ENCODE measurements at places on chromosomes 4 and X.

DNA sequence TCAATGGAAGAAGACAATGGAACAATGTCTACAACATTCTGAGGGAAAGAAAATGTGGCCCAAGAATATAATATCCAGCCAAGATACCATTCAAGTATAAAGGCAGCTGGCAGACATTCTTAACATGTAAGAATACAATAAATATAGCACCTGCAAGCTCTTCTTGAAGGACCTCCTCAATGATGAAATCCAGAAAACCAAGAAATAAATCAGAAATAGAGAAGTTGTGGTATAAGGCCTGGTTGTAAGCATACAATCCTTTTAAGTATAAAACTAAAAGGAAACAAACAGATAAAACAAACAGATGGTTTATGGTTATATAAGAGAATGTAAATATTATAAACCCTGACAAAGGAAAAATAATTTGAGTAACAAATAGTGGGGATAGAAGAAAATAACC, 33.4 kb downstream of the SYTL4 start:
- DNase-seq, result no peak

DNA sequence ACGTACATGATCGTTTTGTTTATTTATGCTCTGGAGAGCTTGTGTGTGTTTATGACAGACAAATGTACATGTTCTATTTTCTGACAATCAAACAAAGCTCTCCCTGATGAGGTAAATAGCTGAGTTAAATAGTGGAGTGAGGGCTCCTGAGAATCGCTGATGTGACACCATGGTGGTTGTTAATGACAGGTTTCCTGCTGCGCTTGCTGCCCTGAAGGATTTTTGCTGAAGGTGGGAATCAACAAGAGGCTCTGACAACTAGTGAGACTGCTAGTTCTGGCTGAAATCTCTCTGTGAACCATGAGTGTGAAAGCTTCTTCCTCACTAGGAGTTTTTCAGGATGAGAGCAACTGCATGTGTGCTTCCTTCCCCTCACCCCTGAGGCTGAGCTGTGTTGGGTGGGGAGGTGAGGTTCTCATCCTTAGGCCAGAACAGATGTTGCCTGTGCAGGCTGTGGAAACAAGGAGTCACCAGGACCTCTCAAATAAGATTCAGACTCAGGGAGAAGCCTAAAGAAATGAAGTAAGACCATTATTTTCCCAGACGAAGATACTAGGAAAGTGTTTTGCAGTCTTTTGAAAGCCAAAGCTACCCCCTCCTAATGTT, 173.4 kb upstream of the JADE1 start:
- no peak for DNase-seq

DNA sequence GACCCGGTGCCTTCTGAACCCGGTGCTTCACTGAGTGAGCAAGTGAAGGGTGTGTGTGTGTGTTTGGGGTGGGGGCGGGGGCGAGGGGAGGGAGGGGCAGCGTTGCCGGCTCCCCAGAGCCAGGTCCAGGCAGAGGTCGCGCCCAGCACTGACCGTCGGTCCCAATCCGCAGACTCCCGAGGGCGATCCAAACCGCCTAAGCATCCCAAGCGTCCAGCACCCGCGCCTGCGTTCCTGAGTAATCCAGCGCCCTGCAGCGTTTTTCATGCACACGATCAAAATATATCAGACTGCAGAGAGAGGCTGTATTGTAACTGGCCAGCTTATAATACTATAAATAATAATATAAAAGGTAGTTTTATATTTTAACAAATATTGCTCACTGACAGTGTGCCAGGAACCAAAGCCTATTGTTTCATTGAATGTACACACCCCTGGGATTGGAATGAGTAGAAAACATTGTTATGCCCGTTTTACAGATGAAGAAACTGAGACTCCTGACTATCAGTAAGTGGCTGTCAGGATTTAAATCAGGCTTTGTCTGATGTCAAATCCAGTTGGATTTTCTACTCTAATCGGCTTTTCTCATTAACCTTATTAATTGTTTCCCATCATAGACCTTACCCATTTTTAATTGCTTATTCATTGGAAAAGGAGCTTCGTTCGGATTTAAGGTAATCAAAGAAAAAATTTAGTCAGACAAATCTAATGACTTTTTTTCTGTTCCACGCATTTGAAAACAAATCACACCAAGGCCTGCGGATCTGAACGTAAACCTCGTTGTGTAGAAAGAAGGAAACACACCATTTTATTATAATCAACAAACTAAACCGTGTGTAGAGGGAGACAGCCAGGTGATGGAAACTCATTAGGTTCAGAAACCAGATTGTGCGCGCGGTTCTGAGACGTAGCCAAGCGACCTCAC, 4.0 kb upstream of the NKX3-2 start:
- no peak for DNase-seq

- DNase-seq, result no peak
These were observed 128.0 kb downstream of the C4orf33 start for GRCh38 chr4:129223945-129224344.

- no peak for DNase-seq
These were observed 18.7 kb upstream of the AR start for GRCh38 chrX:67524950-67525691.

DNA sequence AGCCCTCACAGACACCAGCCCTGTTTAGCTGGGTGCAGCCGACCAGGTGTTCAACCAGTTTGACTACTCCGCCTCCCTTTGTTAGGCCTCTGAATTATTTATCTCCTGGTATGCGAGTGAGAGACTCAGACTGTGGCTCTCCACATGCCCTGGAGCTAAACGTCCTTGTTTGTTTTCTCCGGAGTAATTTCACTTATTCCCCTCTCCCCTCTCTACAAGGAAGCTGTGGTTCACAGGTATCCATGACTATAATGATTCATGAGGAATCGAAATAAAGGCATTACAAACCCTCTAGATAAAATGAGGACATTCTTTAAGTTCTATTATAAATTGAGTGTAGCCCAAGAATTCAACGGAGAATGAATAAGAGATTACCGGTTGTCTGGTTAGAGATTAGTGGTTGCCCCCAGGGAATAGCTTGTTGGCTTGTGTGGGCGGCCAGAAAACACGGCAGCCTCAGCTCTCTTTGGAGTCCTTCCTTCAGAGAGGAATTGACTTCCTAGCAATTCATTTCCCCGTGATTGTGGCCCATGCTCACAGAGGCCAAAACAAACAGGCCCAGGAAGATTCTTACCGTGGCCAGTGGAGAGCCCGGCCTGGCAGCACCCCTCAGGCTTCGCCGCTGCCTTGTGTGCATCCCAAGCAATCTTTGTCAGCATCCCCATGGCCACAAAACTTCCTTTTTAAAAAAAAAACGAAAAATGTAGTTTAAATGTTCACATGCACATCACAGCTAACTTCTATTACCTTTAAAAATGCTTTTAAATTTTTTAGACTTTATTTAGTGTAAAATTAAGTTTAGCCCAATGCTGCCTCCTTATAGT, 60.2 kb upstream of the CBR4 start:
- DNase-seq, result no peak

- DNase-seq, result no peak
These were observed 95.4 kb downstream of the GPR143 start for GRCh38 chrX:9670136-9670814.

- no peak for DNase-seq
These were observed 5.4 kb downstream of the HTRA3 start for GRCh38 chr4:8274765-8275547.

DNA sequence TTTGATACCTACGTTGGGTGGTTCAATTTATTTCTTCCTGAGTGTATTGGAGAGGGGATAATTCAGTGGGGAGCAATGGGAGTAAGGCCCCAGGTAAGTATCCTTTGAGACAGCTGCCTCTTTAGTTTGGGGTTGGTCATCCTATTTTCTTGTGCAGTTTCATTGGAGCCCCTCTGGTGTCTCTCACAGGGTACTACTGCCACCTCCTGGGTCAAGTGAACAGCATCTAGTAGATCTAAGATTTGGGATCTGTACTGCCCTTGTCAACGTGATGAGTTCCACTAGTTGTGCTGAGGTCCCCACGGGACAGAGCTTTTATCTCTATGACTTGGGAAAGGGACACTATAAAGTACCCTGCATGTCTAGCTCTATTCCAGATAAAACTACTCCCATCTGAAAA, 80.6 kb downstream of the PBDC1 start:
- DNase-seq, result no peak

DNA sequence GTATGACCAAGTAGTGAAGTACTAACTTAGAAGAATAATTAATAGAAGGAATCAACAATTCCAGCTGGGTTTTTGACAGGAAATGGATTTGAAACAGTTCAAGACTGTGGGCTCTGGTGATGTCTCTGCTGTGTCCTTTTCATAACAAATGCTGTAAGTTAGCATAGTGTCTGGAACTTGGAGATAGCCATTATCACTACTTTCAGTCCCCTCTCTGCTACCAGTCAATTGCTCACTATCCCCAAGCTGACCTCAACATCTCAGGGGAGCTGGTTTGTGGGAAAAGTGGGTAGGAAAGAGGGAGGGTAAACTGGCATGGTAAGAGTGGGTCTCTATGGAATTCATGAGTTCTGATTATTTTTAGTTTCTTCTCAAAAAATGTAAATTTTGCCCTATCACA, 231.4 kb upstream of the MID1 start:
- DNase-seq, result no peak

GRCh38 chr4:1874201-1874600, 3.0 kb downstream of the NSD2 start:
- DNase-seq, result no peak

- no peak for DNase-seq
These were observed 38.8 kb downstream of the NSG1 start for GRCh38 chr4:4425696-4426095.

DNA sequence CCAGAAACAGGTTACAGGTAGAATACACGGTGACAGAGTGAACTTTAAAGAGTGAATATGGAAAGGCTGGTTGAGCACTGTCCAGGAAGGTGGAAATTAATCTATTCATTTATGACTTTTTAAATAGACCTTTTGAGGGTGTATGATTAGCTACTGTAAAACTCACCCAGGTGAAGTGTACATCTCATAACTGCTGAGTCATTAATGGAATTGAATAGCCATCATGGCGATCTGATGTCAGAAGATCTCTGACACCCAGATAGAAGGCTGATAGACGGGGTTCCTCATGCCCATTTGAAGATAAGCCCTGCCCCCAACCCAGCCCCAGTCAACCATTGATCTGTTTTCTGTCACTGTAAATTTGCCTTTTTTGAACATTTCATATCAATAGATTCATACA, 84.0 kb downstream of the PRSS12 start:
- DNase-seq, result no peak

DNA sequence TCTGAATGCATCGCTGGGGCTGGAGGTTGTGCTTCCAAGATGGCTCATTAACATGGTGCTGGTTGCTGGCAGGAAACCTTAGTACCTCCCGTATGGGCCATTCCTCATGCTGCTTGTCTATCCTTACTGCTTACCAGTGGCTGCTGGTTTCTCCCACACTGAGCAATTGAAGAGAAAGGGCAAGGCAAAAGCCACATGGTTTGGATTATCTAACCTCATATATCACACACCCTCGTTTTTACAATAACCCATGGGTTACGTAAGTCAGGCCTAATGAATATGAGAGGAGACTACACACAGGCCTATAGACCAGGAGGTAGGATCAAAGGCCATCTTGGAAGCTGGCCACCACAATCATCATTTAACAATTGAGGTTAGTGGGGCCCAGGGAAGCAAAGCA, 141.8 kb upstream of the EDNRA start:
- DNase-seq, result no peak

DNA sequence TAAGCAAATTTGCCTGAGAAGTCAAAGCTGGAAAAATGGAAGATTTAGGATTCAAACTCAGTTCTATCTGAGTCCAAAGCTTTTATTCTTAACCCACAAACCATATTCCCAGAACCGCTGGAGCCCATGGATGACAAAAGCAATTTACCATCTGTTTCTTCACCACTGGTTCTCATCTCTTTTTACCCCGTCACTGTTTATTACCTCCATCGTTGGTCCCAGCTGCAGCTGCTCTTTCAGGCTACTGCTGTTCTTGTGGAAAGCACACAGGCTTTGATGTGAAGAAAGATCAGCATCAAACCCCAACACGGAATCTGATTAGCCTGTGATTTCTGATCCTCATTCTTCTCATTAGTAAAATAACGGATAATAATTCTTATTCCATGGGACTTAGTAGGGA, 9.5 kb downstream of the FBXO8 start:
- DNase-seq, result no peak

DNA sequence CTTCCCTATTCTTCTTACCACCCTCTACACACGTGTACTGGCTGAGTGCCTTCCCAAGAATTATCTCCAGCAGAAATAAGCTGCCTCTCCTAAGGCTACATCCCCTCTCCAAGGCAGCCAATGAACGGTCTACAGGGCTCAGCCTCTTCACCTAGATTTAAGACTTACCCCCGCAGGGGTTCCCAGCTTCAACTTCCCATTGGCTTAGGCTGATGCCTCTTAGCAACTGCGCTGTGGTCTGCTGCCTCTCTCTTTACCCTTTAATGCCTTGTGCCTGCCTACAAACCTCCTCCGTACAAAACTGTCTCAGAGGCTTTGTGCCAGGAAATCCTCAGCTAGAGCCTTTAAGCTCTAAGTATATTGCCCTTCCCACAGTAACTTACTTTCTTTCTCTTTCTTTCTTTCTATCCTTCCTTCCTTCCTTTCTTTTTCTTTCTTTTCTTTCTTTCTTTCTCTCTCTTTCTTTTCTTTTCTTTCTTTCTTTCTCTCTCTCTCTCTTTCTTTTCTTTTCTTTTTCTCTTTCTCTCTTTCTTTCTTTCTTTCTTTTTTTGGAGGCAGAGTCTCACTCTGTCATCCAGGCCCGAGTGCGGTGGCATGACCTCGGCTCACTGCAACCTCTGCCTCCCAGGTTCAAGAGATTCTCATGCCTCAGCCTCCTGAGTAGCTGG, 15.1 kb upstream of the PIGA start:
- DNase-seq, result no peak
